ENCODE measurements at places on chromosomes 12 and 14.

DNA sequence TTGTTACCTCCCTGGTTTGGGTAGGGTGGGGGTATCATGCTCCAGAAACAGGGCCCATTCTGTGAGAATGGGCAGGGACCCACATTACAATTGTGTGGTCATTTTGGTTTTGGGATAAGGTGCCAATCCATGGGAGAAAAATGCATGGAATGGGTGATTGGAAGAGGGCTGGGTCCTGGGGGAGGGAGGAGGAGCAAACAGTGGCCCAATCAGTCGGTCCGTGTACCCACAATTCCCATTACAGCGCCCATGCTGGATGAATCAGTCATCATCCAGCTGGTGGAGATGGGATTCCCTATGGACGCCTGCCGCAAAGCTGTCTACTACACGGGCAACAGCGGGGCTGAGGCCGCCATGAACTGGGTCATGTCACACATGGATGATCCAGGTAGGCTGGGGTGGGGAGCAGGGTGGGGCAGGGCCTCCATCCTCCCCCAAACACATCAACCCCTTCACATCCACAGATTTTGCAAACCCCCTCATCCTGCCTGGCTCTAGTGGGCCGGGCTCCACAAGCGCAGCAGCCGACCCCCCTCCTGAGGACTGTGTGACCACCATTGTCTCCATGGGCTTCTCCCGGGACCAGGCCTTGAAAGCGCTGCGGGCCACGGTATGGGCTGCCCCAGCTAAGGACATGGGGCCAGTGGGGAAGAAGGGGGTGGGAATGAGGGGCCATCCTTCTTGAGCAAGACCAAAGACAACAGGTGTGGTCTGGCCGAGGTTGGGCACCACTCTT lies 3.6 kb upstream of the TPI1 start:
- peak; percentile 12 for DNase-seq

- no peak for DNase-seq
Measured at GRCh38 chr12:91717804-91718203, 427.8 kb downstream of the BTG1 start.

GRCh38 chr14:68349900-68350629 lies 442.8 kb downstream of the ZFP36L1 start:
- no peak for DNase-seq

- no peak for DNase-seq
Measured at GRCh38 chr14:22106700-22107697, 433.4 kb upstream of the OR4E1 start.

DNA sequence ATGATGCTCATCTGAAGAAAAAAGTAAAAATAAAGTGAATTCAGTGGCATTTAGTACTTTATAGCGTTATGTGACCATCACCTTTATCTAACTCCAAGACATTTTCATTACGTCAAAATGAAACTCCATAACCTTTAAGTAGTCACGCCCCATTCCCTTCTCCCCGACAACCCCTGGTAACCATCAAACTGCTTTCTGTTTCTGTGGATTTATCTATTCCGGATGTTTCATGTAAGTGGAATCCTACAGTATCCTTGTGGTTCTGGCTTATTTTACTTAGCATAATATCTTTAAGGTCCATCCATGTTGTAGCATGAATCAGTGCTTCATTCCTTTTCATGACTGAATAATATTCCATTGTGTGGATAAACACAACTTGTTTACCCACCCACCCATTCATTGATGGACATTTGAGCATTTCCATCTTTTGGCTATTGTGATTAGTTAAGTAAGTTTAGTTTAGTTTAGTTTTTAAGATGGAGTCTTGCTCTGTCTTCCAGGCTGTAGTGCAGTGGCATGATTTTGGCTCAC lies 18.5 kb upstream of the MAP1LC3B2 start:
- DNase-seq, result no peak

DNA sequence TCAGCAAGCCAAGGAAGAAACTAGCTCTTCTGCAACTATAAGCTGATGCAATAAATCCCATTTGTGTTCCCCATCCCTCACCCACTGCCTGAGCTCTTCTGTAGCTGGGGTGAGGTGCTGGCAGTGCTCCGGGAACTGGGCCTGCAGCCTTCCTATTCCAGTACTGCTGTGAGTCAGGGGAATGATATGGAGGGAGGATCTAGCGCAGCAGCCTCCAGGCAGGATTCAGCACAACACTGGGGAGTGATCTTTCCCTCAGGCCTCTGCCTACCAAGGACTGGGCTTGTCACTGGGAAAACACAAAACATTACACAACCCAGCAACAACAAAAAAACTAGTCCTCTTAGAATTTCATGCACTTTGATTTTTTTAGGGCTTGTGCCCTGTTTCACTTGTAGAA lies 58.7 kb downstream of the ST8SIA1 start:
- peak; percentile 97 for DNase-seq

DNA sequence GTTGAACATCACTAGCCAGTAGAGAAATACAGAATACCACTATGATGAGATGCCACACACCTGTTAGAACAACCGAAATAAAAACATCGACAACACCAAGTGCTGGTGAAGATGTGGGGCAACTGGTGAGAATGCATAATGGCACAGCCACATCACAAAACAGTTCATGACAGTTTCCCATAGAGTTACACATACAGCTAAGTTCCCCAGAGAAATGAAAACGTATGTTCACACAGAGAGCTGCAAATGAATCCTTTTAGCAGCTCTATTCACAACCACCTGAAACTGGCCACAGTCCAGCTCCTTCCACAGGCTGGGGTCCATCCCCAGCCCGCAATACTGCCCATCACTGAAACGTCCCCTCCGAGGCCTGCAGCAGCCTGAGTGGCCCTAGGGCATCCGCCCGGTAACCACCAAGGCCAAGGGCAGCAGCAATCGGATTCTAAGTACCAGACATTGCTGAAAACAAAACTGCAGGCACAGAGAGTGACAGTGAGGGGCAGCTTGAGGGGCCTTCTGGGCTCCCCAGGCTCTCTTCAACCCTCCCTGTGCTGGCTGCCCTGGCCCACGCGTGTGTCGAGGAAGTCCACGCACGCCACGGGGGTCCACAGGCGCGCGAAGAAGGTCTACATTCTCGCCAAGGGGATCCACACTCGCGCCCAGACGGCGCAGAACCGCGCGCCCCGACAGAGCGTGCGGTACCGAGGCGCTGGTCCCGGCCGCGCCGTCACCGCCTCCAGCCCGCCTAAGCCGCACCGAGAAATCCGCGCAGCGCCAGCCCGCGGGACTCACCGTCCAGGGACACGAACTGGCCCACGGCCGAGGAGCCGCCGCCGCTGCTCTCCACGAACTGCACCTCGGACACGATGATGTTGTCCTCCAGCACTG lies 903 bp downstream of the BRF1 start:
- DNase-seq, result peak; percentile 50

GRCh38 chr12:128259556-128260070 lies 7.4 kb upstream of the TMEM132C start:
- DNase-seq, result no peak

DNA sequence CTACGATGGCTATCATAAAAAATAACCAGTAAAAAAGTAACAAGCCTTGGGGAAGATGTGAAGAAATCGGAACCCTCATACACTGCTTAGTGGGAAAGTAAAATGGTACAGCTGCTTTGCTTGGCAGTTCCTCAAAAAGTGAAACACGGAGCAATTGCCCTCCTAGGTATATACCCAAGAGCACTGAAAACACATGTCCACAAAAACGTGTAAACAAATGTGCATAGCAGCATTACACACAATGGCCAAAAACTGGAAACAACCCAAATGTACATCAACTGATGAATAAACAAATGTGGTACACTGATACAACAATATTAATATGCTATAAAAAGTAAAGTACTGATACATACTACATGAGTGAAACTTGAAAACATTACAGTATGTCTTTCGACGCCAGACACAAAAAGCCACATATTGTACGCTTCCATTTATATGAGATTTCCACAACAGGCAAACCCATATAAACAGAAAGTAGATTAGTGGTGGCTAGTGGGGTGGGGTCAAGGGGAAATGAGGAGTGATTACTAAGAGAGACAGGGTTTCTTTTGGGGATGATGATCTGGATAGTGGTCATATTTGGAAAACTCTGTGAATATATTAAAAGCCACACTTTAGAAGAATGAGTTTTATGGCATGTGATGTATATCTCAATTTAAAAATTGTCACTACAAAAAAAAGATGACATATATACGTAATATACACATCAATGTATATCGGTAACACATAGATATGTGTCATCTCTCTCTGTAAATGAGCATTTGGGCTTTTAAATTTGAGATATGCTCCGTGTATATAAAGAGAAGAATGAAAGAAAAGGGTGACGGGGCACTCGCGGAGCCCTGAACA lies 996 bp downstream of the SLC41A2 start:
- peak; percentile 15 for DNase-seq

GRCh38 chr14:94969766-94970165 lies 187.6 kb downstream of the DICER1 start:
- no peak for DNase-seq
